Anterior cingulate cortex (tissue), 58 donors: ENCODE measurements at places on chromosomes 1 and 21.

- no peak for DNase-seq
Measured at GRCh38 chr21:31733551-31734149, 1.7 kb upstream of the SCAF4 start.

GRCh38 chr1:63782982-63783381 is 9.2 kb downstream of the ROR1 start:
- DNase-seq, result no peak

DNA sequence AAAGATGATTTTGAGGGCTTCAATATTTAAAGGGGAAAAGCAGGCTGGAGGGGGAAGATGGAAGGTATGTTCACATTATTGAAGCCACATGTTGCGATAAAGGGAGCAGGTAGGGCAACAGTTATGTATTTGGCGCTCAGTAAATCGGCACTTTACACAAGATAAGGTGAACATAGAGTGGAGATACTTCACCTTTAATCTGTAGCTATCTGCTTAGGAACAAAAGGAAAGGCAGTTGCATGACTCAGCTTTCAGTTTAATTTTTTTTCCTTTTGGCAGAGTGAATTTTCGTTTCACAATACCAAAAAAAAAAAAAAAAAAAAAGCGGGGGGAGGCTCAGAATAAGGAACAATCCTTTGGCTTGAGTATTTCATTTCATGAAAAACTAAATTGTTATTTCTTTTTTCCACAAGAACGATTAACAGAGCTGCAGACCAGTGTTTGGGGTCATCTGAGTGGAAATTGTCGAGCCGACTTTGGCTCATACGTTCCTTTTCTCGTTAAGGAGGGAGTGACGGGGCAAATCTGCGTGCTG is 1.1 kb upstream of the COQ8A start:
- no peak for DNase-seq

GRCh38 chr1:225454733-225455132 is 26.9 kb upstream of the LBR start:
- no peak for DNase-seq

DNA sequence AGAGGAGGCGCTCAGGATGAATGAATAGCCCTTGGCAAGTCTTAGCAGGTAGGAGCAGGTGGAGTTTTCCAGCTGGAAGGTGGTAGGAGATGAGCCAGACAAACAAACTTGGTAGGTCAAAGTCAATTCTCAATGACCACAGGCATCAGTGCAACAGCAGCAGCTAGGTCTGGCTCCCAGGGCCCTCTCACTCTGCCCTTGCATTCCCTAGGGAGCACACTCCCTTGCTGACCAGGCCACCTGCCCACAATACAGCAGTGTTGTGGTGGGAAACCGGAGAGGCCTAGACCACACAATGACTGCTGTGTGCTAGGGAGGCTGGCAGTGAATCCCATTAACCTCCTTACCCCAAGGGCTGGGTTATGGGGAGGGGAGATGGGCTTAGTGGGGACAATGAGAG is 13.0 kb upstream of the PAQR6 start:
- DNase-seq, result no peak
